ENCODE measurements at places on chromosomes 2 and 18.

- no peak for DNase-seq
Observed at GRCh38 chr2:218367415-218368149, 10.9 kb downstream of the CATIP start.

- no peak for DNase-seq
Observed at GRCh38 chr18:23332356-23332755, 120.7 kb upstream of the RIOK3 start.

DNA sequence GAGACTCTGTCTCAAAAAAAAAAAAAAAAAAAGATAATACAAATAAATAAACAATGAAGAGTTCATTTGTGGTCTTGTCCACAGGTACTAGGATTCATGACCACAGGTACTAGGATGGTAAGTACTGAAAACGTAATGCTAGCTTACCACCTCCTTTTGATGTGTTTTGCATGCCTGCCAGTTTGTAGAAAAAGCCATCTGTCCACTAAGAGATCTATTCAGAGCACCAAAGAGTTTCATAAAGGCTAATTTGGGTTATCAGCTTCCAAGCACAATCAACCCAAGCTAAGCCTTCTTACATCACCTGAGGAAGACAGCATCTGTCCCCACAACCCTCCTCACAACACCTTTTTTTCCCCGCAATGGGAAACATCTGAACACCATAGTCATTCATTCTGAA lies 477.2 kb downstream of the ZEB2 start:
- no peak for DNase-seq

DNA sequence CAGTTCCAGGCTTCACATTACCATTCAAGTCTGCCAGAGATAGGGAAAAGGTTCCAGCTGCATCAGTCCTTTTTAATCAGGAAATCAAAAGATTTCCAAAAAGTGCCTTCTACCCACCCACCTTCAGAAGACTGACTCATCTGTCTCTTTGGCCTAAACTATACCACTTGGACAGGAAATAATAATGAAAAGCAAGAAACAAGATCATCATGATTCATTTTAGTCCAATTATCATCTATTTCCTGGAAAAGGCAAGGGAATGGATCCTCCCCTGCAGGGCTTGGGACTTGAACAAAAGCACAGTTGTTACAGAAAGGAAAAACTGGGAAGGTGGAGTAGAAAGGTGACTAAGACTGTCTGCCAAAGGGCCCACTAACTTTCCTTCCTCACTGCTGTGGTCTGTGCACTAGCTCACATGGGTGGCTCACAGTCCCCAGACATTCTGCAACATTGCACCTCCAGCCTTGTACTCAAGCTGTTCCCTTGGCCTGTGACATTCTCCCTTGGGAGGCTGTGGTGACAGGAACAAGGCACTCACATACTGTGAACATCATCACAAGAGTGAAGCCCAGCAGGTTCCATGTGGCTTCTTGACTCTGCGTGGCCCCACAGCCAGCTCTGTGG lies 75.3 kb downstream of the VSNL1 start:
- DNase-seq = no peak

Data from Panc1 (cell line).